ENCODE measurements at places on chromosomes 2 and 18.
A peak's percentile ranks its signal among the peaks of the same experiment; 100 is the strongest.

GRCh38 chr2:41735476-41735875 lies 312.3 kb upstream of the PKDCC start:
- DNase-seq, result no peak

DNA sequence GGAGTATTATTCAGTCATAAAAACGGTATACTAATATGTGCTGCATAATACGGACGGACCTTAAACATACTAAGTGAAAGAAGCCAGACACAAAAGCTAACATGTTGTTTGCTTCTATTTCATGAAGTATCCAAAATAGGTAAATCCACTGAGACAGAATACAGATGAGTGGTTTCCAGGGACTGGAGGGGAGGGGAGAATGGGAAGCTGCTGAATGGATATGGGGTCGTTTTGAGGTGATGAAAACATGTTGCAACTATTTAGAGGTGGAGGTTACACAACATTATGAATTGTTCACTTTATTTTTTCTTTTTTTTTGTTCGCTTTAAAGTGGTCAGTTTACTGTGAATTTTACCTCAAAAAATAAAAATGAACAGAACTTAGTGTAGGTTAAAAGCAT lies 52.9 kb downstream of the RAB10 start:
- DNase-seq, result no peak

DNA sequence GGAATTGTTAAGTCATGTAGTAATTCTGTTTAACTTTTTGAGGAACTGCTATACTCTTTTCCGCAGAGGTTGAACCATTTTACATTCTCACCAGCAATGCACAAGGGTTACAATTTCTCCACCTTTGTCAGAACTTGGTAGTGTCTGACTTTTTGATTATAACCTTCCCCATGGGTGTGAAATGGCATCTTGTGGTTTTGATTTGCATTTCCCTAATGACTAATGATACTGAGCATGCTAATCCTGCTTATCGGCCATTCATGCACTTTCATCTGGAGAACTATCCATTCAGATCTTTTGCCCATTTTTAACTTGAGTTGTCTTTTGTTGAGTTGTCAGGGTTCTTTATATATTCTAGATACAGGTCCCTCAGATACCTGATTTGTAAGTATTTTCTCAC lies 47.2 kb downstream of the CYB5A start:
- DNase-seq, result no peak

DNA sequence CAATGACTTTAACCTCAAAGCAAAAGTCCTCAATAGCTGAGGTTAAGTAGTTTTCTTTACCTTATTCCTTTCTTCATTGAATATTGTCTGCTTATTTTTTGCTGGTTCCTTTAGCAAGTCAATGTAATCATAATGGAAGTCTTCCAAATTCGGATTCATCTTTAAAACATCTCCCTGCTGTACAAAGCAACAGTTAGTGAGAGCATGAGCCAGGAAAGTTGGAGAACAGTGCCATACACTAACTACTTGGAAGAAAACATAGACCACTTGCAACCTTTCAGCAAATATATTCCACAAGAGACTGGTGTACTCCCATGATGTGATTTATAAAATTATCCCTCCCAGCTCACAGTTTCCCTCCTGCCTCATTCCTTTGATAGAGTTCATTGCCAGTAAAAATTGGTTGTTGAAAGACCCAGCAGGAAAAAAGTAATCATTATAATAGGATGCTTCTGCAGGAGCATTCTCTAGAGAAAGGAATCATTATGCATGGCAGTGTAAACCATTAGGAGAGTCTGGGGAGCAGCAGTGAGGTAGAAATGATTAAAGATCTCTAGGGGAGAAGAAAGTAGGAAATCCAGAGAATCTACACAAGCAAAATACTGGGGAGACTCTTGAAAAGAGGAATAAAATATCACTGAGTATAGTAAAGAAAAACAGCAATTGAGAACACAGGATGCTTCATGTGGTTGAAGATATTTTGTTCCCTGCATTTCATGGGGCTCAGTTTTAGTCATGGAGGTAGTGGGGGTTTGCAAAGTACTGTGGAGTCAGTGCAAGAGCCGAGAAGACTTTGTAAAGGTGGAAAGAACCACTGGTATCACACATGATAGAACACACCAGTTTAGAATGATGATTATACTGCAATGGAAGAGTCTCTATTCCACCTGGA lies 38.6 kb upstream of the TTN start:
- no peak for DNase-seq

GRCh38 chr2:42371611-42372473 lies 10.8 kb upstream of the COX7A2L start:
- DNase-seq, result no peak

GRCh38 chr18:26503382-26503781 lies 45.0 kb downstream of the KCTD1 start:
- no peak for DNase-seq

DNA sequence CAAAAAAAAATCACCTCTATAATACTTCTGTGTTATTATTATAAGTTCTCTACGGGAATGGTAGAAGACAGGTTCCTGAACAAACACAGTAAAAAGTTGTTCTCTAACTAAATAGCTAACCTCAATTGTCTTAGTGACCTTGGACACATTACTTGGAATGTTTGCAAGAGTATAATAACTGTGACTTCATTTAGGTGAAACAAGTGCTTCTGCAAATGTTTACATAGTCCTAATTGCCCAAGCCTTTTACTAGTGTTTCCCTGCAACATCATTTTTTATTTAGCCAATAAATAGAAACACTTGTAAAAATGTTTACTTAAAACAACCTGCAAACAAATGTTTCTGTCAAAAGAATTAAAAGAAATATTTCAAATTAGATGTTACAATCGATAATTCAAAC lies 9.9 kb downstream of the PLEKHM3 start:
- DNase-seq, result no peak

DNA sequence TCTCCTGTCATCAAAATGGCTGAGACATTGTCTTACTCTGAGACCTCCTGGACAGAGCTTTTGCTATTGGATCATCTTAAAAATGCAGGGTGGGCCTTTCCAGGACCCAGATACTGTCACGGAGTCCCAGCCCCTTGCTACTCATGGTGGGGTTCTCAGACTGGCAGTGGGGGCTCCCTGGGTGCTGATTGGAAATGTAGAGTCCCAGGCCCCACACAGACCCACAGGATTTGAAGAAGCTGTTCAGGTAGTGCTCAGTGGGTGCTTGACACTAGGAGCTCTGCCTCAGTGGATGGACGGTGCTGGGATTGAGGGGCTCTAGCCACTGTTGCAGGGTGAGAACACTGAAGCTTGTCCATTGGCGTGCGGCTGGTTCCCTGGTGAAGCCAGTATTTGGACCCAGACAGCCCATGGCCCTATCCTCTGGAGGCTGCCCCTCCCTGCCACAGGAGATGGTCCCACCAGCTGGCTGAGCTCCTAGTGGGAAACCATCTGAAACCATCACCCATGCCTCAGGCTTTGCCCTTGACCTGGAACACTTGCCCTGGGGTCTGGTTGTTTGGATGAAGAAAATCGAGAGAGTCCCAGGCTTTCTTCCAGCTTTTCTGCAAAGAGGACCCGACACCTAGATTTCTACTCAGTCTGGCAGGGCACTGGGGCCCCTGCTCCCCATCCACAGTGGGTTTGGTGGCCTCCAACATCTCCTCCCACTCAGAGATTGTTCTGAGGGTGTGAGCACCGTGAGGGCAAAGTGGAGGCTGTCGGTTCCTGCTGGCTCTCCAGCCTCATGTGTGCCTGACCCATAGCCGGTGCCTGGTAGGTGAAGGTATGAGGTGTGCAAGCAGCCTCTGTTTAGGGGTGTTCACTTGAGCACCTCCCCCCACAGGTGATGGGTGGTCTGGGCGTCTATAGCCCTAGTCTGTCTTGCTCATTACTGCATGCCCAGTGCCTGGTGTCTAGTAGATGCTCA lies 30.1 kb downstream of the MROH2A start:
- no peak for DNase-seq

GRCh38 chr18:6868033-6868432 lies 138.5 kb downstream of the ARHGAP28 start:
- DNase-seq, result no peak

DNA sequence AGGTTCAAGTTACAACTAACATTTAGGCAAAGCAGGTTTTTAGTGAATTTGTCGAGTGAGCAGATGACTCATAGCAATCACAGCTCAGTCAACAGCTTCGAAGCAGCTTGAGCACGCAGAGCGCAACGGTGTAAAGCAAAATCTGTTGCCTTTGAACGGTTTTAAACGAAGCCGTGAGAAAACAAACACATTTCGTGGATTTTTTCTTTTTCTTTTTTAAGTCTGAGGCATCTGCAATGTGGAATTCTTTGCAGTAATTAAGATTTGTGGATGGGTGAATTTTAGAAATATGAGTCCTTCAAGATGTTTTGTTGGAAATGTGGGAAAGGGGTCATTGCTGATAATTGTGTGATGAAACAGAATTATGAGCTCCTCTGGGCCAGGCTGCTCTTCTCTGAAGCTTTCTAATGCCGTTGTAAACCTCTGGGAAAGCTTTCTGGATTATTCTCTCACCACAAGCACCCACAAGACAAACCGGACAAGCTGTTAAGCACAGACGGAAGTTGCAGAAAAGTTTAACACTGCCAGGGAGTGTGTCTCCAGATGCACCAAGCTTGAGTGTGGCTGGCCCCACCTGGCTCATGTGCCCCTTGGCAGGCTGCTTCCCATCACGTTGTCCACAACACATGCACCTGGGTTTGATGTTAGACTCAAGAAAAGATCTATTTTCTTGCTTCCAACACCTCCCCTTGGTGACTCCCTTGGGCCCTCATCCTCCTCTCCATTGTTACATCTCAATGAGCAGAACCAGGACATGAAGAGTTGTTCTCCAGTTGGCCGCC lies 224.7 kb downstream of the ACKR3 start:
- no peak for DNase-seq

DNA sequence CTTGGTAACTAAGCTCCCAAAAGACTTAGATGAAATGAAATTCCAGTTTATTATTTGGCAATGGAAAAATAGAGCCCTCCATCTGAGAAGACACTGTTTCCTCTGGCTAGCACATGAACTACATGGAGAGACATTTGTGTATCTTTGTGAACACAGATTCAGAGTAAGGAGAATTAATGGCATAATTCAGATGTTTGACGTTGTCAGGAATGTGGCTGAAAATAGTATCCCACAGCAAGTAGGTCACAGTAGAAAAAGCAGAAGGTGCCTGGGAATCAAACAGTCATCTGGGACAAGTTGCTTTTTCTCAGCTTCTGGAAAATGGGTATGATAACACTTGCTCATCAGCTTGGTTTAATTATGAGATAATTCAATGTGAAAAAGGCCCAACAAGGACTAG lies 288.6 kb downstream of the PTPRM start:
- no peak for DNase-seq

GRCh38 chr18:55275039-55275901 lies 312.7 kb downstream of the TCF4 start:
- peak; percentile 39 for DNase-seq

Measured in KBM-7 (cell line).